A673 (cell line): ENCODE measurements at places on chromosomes 7 and 10.

DNA sequence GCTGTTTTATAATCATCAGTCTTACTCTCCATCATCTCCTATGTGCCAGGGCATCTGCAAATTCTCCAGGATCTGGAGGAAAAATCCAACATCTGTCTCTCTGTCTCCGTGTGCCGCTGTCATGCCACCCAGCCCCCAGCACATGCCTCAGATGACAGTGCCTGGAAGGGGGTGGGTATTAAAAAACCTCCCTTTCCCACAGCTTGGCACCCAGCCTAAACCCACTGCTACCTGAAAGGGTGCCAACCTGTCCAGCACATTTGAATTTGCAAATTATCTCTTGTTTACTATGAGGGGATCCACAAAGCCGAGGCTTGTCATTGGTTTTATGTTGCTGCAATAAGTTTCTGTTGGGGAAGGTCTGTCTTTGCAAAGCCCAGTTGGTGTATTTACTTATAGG is 73.1 kb downstream of the EMX2 start:
- DNase-seq, result no peak

DNA sequence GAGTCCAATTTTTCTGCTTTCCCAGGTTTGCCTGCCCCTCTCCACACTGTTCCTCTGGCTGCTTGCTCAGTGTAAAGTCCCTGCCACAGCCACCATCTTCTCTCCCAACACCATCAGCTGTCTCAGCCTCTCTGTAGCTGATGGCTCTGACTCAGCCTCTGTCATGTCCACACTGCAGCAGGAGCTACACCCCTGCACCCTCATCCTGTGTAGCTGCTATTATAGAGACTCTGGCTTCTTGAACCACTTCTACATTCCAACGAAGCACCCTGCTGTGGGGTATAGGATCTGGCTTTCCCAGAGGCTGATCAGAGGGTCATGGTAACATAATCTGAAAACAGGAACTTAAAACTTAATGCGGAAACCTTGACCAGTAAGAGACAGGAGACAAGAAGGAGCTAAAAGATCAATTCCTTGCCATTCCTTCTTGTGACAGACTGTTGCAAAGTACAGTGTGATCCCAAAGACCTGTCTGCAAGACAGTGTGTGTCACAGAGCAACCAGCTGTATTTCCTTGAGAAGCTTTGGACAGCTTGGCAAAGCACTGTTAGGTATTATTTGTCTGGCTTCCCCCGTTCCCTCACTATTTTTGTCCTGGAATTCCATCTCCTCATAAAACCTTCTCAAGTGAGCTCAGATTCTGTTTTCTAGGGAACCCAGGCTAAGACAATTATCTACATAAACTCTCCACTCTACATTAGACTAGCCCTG is 42.3 kb downstream of the NRCAM start:
- DNase-seq, result peak; percentile 81

DNA sequence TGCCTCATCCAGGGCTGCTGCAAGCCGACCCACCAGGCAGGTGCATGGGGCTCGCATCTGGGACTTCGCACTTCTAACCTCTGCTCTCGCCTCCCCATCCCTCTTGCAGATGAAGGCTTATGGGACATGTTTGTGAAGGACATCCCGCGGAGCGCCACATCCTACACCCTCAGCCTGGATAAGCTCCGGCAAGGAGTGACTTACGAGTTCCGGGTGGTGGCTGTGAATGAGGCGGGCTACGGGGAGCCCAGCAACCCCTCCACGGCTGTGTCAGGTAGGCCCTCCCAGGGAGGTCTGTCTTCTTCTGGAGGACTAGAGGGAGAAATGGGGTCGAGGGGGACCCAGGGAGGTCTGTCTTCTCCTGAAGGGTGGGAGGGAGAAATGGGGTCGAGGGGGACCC is 448.9 kb upstream of the FOXK1 start:
- no peak for DNase-seq

- no peak for DNase-seq
Measured at GRCh38 chr7:30907527-30908267, 4.0 kb upstream of the AQP1 start.

- no peak for DNase-seq
Measured at GRCh38 chr10:108250936-108251620, 1086.6 kb upstream of the SORCS1 start.

- no peak for DNase-seq
Measured at GRCh38 chr7:74615933-74616780, 41.4 kb upstream of the GTF2I start.

GRCh38 chr10:122468307-122468925 is 7.1 kb downstream of the HTRA1 start:
- DNase-seq, result no peak

DNA sequence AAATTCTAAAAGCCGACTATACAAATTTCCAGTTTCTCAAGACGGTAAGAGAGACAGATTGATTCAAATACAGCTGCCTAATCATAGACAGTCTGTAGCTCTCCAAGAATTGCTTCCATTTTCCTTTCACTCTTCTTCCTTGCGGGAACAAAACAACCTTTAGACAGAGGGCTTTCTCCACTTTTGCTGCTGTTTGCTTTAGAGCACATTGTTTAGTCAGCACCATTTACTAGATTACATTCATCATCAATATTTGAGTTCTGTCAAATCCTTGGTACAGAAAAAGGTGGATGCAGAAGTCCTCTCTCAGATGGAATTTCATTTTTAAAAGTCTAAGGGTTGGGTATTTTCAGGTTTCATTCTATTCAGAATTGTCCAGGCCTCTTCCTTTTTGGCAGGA is 137.4 kb downstream of the CHRM2 start:
- DNase-seq, result no peak

- DNase-seq, result no peak
Measured at GRCh38 chr10:105803206-105803605, 1162.1 kb downstream of the SORCS3 start.

- peak; percentile 78 for DNase-seq
Measured at GRCh38 chr10:17430647-17431355, 23.6 kb downstream of the ST8SIA6 start.

- DNase-seq, result peak; percentile 48
Measured at GRCh38 chr7:39414224-39415035, 151.8 kb upstream of the YAE1 start.

DNA sequence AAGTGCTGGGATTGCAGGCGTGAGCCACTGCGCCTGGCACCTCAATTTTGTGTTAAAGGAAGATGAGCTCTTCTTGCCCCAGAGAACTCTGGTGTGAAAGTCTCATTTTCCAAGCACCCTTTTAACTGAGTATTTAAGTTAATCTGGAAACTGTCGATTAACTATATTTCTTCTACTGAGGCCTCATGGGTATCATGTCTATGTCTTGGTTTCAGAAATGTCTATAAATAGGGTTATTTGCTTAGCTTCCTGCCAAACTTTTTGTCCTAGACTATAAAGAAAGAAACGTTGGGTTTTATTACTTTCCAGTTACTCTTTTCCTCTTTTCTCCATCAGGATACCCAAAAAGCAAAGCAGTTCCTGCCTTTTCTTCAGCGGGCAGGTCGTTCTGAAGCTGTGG is 102.4 kb downstream of the LRRC4 start:
- DNase-seq, result no peak

- no peak for DNase-seq
Measured at GRCh38 chr10:45418849-45419675, 45.0 kb downstream of the ALOX5 start.

- no peak for DNase-seq
Measured at GRCh38 chr7:2084331-2084730, 148.4 kb downstream of the MAD1L1 start.

DNA sequence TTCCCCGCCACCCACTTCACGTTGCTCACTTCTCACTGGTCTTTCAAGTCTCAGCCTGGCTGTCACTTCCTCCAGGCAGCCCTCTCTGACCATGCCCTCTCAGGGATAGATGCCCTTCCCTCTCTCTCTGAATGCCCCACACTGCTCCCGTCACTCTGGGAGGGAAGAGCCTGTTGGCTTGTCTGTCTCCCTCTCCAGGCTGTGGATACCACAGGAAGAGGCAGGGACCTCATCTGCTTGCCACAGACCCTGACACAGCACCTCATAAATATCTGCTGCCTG is 93.1 kb downstream of the OAT start:
- no peak for DNase-seq

- DNase-seq, result peak; percentile 92
Measured at GRCh38 chr10:86868353-86868752, 89.1 kb downstream of the MMRN2 start.

DNA sequence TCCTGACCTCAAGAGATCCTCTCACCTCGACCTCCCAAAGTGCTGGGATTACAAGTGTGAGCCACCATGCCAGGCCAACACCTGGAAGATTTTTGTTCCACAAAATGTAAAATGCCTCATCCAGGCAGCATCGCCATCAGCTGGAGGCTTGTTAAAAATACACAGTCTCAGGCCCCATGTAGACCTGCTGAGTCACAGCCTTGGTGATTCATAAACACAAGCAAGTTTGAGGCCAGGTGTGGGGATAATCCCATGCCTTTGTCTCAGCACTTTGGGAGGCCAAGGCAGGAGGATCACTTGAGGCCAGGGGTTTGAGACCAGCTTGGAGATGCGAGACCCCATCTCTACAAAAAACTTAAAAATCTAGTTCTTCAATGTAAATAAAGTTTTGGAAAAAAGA is 49.1 kb upstream of the FOXK1 start:
- no peak for DNase-seq

DNA sequence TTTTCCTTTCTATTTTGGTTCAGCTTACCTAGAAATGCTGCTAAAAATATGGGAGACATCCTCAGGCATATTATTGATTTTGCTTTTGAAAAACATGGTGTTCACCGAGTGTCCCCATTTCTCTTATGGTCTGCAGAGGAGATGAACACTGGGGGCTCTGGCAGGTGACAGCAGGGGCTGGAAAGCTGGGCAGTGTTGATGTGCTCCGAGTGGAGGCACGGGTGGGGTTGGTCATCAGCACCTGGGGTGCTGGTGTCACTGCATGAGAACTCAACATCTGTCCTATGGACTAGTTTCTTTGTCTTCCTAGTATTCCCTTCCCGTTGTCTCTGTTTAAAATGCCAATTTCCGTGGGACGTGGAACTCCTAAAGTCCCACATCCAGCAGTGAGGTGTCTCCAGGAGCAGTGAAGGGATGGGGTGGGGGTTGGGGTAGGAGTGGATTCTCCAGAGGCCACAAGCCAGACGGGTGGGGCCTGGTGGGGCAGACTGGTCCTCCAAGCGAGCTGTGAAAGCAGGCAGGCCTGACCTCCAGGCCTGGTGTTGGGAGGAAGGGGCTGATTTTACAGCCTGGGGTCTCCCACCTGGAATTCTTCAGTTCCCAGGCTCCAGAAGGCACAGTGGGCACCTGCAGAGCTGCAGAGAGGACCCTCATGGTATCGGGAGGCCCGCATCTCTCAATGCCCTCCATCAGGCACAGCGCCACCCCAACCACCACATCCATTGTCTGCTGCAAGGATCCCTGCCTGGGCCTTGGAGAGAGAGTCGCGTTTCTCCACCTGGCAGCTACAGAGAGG is 24.4 kb downstream of the ZNF775 start:
- no peak for DNase-seq

GRCh38 chr7:94658826-94659225 is 2.9 kb upstream of the SGCE start:
- DNase-seq, result no peak

DNA sequence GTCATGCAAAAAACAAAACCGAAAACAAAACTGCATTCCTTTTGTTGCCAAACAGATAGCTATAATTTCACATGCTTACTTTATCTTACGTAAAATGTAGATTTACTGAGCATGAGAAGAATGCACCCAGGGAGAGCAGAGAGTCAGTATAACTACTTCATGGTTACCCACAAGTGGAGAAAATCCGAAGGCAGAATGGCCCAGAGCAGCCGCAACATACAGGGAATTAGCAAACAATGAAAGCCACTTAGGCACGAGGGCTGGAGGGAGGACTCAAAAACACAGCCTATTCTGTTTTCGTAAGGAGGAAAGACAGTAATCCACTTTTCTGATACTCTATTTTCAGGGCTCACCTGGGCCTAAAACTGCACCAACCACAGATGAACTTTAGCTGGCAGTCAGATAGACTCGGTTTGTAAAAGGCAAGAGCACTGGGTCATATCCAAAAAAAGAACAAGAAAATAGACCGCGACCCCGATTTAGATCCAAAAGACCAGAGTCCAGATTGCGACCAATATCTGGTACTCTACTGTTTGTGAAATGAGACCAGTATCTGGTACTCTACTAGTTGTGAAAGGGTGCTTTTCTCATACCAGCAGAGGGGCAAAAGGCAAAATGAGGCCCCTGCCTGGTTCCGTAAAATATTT is 1.3 kb downstream of the ITPRIP start:
- DNase-seq, result no peak

DNA sequence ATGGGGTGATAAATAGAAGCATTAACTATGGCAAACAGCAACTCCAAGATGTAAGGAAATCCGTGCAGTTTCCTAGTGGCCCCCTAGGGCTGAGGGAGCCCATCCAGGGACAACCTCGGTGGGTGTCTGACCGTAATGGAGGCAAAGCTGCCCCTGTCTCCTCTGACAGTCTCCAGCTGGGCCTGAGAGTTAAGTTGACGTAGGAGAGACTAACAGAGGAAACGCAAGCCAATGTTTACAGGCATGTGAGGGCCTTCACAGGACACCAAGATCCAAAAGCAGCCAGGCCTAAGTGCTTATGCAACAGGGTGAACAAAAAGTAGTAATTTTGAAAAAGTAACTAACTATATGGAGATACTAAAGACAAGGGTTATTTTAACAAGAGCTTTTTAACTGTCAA is 330.0 kb upstream of the C7orf33 start:
- DNase-seq, result no peak

- DNase-seq, result peak; percentile 36
Measured at GRCh38 chr7:5854738-5855137, 25.9 kb upstream of the OCM start.

- DNase-seq, result no peak
Measured at GRCh38 chr10:26524161-26524896, 86.2 kb downstream of the APBB1IP start.

DNA sequence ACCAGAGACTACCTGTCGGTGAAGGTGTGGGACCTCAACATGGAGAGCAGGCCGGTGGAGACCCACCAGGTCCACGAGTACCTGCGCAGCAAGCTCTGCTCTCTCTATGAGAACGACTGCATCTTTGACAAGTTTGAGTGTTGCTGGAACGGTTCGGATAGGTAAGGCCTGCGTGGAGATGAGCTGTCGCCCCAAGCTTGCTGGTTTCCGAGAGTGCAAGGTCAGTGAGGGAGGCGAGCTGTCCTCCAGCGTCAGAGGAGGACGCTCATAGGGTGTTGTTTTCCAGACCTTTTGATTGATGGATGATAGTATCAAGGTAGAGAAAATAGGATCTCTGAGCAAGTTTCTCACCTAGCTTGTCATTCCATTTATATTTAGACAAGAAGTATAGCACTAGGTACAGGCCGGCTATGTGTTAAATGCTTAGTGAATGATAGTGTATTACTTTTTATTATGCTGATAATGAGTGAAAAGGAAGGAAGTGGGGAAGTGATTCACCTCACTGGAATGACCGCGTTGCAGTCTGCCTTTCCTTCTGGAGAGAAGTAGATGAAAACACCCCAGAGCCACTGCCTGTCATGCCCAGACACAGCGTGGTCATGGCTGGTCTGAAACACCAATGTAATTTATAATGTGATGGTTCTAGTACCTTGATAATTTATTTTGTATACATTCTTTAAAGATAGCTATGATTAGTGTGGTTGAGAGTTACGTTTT is 33.9 kb downstream of the BNIP3 start:
- DNase-seq, result peak; percentile 84

DNA sequence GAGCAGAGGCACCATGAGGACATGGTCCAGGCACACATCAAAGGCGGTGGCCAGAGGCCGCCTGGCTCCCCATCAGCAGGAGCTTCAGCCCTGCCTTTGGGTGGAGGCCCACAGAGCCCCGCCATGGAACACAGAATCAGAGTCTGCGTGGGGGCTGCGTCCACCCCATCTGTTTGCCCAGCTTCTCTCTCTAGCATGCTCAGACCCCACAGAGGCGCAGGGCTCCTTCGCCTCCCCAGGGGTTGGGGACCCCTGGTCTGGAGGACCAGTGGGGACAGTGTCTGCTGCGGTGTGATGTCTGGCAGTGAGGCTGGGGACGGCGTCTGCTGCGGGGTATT is 321.9 kb downstream of the PTPRN2 start:
- DNase-seq, result no peak
